ENCODE measurements at places on chromosomes 7 and 10.

GRCh38 chr7:2388637-2388954 lies 14.8 kb upstream of the CHST12 start:
- DNase-seq = no peak

- DNase-seq = no peak
Measured at GRCh38 chr7:90345016-90345415, 1.5 kb upstream of the GTPBP10 start.

DNA sequence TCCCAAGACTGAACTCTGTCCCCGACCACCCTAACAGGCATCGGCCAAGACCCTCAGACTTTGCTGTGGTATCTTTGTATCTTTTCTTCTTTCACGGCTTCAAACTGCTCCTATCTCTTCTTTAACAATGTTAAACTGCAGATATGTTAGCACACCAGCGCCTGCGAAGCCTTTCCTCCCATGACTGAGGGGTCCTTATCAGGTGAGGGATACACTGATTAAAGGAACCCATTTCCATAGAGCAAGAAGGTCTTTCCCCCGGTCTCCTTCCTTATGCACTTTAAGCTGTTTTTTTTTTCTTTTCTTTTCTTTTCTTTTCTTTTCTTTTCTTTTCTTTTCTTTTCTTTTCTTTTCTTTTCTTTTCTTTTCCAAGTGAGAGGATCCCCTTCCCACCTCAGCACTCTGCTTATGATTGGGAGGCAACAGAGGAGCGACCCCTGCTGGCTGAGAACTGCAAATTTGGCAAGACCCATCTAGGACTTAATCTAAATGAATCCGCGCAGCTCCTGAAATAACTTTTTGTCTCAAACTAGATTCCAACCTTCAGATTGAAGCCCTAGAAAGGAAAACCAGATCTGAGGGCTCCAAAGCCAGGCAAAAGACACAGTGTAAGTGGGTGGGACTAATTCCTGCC lies 109.9 kb downstream of the ITGB8 start:
- no peak for DNase-seq

DNA sequence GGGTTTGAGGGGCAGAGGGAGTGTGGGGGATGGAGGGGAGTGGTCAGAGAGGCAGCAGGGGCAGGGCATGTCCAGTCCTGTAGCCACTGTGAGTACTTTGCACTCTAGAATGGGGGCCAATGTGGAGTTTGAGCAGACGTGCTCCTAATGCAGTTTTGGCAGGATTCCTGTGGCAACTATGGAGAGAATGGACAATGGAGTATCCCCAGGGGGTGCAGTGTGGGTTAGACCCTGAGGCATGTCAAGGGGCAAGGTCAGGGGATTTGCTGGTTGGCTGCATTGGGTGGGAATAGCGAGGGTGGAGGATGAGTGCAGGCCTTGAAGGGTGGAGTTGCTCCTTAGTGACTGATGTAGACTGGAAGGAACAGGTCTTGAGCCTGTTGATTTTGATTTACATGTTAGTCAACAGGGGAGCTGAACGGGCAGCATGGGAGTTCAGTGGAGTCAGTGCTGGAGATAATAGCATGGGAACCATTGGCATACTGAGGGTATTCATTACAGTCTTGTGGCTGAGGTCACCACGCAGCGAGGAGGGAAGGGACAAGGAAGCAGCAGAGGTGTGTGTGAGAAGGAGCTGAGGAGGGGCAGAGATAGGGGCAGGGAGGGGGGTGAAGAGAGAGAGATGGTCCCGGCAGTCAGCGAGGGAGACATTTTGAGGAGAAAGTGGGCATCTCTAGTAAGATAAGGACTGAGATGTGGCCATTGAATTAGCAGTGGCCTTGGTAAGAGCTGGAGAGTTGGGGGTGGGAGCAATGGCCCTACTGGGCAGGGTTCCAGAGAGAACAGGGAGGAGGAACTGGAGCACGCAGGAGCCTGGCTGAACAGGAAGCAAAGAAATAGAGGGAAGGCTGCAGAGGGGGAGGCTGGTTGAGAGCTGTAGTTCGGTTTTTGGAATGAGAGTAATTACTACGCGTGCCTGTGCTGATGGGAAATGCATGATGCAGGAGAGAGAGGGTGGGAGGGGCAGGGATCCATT lies 112.7 kb downstream of the CCNY start:
- DNase-seq = no peak

DNA sequence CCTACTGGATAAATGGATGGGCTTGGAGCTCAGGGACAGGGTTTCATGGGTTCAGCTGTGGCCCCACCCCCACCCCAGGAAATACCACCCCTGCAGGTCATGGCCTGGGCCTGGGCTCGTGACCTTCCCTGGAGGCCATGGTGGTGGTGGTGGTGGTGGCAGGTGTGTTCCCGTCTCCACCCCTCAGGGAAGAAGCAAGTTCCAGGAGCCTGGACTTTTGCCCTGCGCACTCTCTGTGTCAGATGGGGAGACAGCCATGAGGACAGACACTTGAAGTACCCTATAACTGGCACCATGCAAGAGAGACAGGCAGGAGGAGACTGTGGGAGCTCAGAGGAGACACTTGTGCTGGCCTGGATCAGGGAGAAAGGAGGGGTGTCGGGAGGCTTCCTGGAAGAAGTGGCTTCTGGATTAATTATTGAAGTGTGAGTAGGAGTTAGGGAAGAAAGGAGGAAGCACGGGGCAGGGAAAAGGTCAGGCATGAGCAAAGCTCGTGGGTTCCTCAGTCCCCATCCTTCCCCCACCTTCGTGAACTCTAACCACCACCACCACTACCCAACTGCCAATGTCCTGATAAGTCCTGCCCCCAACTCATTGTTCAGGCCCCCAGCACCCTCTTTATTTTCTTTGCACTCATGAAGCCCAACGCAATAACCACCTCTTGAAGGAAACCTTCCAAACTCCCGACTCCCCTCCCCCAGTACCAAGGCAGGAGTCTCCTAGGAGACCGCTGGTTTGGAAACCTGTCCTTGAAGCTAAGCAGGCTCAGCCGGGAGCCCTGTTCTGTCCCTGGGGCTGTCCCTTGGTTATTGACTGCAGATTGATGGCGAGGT lies 8.9 kb downstream of the SH2B2 start:
- DNase-seq = no peak

- DNase-seq = no peak
Measured at GRCh38 chr7:66138994-66139752, 24.5 kb downstream of the CRCP start.

- no peak for DNase-seq
Measured at GRCh38 chr7:98228801-98229200, 17.6 kb downstream of the BHLHA15 start.

DNA sequence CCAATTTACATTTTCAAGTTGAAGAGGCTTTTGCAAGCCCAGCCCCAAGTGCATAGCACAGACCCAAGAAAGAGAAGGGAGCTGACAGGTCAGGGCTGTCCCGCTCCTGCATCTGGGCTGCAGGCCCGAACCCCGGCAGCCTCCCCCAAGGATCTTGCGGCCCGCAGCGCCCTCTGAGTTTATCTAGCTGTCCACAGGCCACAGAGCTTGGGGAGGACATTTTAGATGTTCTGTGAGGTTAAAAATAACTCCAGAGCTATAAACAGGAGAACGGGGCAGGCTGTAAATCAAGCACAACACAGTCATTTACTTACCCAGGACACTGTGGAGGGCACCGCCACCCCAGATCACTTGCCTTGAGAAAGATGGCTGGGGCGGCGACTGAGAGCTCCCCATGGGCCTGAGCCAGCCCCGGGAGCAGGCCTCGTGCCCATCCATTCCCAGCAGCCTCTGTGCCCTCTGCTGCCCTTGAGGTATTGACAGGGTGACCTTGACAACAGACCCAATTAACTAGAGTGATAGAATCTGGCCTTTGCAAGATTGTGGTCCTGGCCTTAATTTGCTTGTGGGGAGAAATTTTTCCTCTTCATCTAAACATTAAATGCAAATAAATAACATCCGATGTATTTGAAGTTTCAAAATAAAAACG lies 563.0 kb downstream of the TCERG1L start:
- DNase-seq = no peak

GRCh38 chr10:34380856-34381255 lies 434.2 kb downstream of the PARD3 start:
- DNase-seq = no peak

Measured in activated CD8-positive, alpha-beta memory T cell treated with anti-CD3 and anti-CD28 coated beads, Interleukin-2, amount 10 ng/mL, durations not matched to agents 7 days and 5 days (primary cell).